Forelimb muscle (tissue), 1 donor: ENCODE measurements at places on chromosomes 6 and 20.

- no peak for DNase-seq
These were observed 27.4 kb downstream of the HEBP2 start for GRCh38 chr6:138431256-138432062.

- no peak for DNase-seq
These were observed 84.6 kb upstream of the PROKR2 start for GRCh38 chr20:5401277-5401875.

GRCh38 chr6:100780648-100781047 is 100.5 kb downstream of the ASCC3 start:
- DNase-seq: no peak

DNA sequence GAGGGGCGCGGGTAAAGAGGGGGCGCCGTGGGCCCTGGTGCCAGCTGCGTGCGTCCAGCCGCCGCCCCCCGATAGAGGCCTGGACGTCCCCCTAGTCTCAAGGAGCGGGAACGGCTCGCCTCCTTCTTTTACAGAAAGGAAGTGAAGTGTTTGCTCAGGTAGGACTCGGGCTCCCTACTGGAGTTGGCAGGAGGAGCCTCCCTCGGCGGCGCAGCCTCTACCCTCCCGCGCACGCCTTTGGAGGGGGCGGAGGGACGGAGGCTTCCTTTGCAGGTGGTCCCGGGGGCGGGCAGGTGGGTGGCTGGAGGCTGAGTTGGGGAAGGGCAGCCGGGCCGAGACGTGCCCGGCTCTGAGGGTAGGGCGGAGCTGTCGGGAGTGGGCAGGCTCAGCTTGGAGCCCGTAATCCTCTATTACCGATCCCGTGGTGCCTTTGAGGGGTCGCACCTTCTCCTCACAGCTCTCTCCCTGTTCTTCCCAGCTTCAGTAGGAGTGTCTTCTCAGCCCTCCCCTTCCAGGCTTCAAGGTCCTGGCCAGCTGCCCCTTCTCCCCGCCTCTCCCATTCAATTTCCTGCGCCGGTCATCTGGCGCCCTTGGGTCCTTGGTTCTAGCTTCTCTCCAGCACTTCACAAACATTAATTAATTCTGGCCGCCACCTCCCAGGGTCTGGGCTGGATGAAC is 728 bp downstream of the ITPR3 start:
- no peak for DNase-seq

GRCh38 chr20:1696521-1697209 is 39.1 kb upstream of the SIRPG start:
- no peak for DNase-seq

DNA sequence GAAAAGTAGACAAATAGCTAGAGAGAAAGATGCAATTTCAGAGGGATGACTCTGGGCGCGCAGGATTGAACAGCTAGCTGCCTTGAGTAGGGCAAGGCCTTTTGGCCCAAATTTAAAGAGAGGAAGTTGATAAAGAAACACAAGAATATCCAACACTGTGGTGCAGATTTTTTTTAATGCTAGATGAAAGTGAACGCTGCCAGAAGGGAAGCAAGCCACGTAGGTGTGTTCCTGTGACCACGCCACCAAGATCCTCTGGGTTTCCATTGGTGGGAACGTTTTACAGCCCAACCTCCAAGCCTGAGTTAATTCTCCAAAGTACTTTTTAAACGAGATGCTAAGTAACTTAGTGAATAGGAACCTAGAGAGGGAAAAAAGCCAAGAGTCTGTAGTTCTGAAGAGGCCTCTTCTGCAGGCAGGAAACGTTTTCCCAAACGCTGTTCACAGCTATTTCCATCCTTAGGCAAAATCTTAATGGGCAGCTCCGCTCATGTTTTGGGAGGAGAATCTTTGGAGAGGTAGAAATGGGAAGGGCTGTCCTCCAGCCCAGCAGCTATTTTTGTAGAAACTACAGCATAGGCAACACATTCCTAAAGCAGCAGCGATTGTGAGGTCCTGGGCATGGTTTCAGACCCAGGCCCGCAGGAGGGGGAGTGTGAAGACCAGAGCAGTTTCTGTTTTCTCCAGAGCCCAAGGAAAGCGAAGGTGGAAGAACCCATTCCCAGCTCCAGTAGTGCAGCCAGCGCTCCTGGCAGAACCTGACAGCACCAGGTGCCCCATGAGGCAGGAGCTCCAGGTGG is 8.2 kb downstream of the LY86 start:
- no peak for DNase-seq
